DMS53 (cell line): ENCODE measurements at places on chromosomes 5 and 9.
A peak's percentile ranks its signal among the peaks of the same experiment; 100 is the strongest.

DNA sequence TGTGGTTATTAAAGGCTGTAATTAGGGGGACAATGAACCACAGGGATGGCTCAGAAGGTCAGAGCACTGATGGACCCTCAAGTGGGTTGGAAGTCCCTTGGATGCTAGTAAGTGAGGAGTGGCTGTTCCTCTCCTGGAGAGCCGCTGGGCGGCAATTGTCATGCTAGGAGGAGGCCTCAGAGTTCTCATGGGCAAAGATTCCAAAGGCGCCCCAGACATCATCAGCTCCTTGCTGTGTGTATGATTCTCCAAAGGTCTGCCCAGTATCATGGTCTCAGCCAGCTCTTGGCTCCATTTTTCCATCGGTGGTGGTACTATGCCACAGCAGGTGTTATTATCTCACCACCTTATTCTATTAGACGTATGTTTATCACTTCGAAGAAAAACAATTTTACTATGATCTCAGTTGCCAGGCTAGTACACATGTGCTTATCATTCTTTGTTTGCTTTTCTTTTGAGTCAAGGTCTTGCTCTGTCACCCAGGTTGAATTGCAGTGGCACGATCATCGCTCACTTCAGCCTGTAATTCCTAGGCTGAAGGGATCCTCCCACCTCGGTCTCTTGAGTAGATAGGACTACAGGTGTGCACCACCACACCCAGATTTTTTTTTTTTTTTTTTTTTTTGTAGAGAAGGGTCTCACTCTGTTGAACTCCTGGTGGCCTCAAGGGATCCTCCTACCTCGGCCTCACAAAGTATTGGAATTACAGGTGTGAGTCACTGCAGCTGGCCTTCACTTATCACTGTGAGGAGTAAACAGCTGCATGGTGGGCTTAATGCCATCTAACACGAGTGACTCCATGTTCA lies 46.8 kb downstream of the EXOSC2 start:
- DNase-seq = peak; percentile 48

GRCh38 chr5:134171972-134172371 lies 4.8 kb downstream of the SKP1 start:
- no peak for DNase-seq

- no peak for DNase-seq
Observed at GRCh38 chr5:178641711-178642110, 14.9 kb upstream of the CLK4 start.

GRCh38 chr9:89522261-89522958 lies 24.5 kb upstream of the SEMA4D start:
- no peak for DNase-seq

- DNase-seq = no peak
Observed at GRCh38 chr5:154238776-154239481, 48.4 kb downstream of the GALNT10 start.

DNA sequence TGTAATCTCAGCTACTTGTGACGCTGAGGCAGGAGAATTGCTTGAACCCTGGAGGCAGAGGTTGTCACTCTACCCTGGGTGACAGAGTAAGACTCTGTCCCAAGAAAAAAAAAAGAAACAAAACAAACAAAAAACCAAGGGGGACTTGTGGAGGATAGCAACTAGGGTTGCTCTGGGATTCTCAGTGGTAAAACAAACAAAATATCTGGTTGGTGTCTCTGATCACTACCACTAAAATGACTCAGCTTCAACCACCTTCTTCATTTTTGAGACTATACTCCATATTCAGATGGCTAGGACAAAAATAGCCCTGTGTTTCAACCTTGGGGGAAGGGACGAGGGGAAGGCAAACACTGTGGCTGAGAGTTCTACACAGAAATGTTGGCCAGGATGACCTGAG lies 110.3 kb downstream of the ARRDC3 start:
- peak; percentile 39 for DNase-seq

- DNase-seq = no peak
Observed at GRCh38 chr5:154646745-154647113, 108.4 kb upstream of the LARP1 start.

GRCh38 chr5:78887384-78888118 lies 97.6 kb downstream of the ARSB start:
- no peak for DNase-seq

DNA sequence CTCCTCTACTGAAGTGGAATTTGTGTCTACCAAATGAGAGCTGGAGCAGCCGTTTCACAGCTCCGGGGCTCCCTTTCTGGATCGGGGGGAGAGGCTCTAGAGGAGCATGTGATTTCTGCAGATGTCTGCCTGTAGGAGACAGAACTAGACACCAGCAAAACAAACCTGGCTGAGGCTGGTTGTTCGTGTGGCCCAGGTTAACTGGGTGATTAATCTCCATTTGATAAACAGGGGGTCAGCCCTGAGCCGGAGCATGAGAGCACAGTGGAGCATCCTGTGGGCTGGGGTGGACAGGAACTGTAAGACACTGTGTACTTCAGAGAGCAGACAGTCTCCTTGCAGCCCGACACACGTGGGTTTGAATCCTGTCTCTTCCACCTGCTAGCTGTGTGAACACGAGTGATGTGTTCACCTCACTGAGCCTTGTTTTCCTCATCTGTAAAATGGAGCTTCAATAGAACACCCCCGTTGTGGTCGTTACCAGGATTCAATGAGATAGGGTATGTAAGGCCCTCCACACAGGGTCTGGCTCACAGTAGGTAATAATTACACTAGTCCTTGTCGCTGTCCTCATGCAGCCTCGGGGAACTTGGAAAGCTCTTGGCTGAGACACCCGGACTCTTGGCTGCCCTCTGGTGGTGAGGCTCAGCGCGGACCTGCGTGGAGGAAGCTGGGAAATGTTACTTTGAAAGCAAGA lies 12.9 kb downstream of the CXCL14 start:
- DNase-seq = peak; percentile 82

DNA sequence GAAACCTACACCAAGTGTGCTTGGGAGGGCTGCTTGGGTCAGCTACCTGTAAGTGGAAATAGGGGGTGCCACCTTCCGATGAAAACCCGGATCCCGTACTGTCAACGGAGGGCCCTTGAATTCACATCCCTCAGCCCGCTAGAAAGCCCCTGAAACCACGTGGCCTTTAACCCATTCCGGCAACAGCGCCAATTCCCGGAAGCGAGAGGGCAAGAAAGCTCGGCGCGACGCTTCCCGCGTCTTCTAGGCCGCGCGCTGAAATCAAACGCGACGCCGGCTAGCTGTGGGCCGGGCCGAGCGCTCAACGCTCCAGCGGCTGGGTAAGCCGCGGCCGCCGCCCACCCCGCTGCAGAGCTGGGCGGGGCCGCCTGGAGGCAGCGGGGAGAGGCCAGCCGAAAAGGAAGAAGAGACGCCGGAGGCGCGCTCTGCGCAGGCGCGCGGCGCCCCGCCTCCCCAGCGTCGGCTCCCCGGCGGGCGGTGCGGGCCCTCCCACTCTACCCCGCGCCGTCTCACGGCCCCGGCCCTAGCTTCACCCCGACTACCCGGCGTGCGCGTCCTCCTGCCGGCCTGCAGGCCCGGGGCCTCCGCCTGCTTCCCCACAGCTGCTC lies at the start of gene KIF2A:
Gene KIF2A (plus strand): TSS at position 492 of the 608 bp plus-strand sequence. CDS start 267 bp downstream, outside the sequence.
- peak; percentile 97 for DNase-seq

- DNase-seq = no peak
Observed at GRCh38 chr9:69689991-69690538, 17.9 kb upstream of the APBA1 start.

GRCh38 chr5:150490296-150490669 lies 17.6 kb upstream of the NDST1 start:
- no peak for DNase-seq

- no peak for DNase-seq
Observed at GRCh38 chr5:12616093-12616492, 711.8 kb upstream of the CTNND2 start.

GRCh38 chr5:59137846-59138245 lies 555.0 kb downstream of the RAB3C start:
- no peak for DNase-seq

DNA sequence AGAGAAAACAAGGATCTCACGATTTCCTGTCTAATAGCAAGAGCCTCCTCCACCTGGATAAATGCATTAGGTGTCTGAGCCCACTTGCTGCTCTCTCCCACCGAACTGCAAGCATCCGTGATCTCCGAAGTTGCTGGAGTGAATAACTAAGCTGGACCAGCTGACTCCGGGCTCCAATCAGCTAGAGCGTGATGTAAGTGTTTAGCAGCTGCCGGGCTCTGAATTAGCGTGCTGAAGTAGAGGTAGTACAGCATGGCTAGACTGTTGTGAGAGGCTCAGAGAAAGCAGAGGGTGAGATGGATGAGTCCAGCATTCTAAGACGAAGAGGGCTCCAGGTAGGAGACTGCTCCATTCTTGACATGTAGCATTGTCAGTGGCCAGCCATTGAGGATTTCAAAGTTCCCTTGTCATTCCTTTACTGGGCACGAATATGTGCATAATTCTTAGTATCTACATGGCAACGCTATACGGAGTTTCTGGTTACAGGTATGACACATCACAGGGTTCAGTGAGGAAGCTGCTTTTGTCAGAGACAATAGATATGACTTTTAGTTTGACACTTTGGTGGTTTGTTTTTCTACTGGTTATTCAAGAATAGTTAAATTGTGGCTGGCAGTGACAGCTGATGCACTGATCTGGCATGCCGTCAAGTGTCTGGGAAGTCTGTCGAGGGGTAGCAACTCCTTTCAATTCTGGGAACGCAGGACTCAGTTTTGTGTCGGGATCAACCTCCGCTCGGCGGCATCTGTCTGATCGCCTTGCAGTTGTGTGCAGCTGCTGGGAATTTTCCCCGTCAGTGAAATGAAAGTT lies 232.6 kb downstream of the MAST4 start:
- peak; percentile 95 for DNase-seq

DNA sequence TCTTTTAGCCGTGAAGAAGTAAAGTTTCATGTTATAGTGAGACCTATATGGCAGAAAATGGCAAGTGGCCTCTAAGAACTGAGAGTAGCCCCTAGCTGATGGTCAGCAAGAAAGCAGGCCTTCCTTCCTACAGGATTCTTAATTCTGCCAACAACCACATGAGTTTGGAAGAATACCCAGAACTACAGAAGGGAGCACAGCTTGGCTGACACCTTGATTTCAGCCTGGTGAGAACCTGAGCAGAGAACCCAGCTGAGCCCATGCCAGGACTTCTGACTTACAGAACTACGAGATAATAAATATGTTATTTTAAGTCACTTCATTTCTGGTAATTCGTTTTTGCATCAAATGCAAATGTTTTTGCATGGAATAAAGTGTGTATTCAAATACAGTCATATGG lies 5.9 kb upstream of the FBXL17 start:
- no peak for DNase-seq

GRCh38 chr9:77422969-77423368 lies 225.2 kb downstream of the GNA14 start:
- DNase-seq = no peak

DNA sequence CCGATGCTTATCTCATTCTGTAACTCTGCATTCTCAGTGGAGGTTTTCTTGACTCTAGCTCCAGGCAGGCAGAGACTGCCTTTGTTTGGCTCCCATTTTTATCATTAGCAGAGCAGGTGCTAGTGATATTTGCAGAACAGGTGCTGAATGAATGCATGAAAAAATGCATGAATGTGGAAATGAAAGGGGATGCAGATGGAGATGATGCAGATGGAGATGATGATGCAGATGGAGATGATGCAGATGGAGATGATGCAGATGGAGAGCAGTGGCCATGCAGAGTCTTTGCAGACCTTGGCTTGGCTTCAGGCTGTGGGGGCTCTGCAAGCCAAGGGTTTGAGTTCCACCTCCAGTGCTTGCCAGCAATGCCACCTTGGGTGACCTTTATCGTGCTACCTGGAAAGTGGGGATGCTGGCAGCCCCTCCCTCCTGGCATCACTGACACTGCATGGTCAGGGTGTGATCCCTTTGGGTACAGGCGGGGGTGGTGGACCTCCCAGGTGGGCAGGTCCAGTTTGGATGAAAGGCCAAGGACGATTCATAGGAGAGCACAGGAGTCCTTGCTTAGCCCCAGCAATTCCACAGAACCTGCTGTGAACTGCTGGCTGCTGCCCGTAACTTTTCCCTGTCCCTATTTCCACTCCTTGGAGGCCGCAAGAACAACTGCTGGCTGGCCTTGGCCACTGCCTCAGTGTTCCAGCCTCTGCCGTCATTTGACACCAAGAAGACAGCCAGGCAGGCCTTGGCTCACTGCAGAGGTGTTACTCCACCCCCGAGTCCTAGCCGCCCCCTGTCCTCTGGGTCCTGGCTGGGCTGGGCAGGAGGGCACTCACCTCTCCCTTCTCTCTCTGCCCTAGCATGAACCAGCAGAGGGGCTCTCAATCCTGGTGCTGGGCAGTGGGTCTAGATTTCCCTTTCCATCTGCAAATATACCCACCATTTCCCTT lies 33.0 kb downstream of the ERGIC1 start:
- DNase-seq = no peak

DNA sequence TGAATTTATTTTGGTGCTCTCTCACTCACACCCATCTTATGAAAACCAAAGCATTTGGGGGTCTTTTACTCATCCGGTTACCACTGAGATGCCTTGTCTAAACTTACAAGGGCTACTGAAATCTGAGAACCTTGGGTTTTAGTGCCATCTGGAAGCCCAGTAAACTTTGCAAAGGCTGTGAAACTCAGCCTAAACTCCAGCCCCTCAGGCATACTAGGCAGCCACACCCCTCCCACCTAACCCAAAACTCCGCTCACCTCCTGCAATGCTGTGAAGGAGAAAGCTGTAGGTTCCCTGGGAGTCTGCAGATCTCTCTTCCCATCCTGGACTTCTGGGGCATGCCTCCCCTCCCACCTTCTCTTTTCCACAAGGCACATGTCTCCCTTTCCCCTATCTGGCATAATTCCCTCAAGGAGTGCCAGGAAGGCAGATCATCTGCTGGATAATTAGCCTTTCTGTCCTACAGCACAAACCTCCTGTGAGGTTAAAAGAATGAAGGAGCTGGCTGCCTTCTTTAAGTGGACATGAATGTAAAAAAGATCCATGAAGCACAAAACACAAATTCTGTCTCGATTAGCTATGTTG lies 71.5 kb upstream of the ANXA1 start:
- no peak for DNase-seq

DNA sequence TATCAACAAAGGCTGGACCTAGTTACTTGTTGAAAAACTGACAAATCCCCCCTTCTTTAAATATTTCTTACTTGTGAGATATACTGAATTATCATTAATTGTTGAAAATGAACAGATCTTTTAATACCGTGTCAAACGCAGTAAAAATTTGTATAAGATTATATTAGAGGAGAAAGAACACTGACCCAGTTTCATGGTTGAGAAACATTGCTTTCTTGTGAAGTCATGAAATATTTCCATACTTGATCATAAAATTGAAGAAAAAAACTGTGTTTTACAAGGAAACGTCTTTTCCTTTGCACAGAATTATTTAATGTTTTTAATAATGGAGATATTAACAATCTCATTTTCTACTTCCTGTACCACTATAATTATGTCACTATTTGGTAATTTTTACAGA lies 45.8 kb downstream of the MOCS2 start:
- DNase-seq = no peak

- DNase-seq = no peak
Observed at GRCh38 chr9:93967020-93967803, 12.1 kb upstream of the BARX1 start.
